ENCODE measurements at places on chromosomes 2 and 18. TPM values are rescaled to one million over a fixed set of nuclear protein-coding genes. Genes with fewer than 3 reads are reported as not detected.

Gene DNAH7
- total RNA-seq, result 0.14 TPM

DNA sequence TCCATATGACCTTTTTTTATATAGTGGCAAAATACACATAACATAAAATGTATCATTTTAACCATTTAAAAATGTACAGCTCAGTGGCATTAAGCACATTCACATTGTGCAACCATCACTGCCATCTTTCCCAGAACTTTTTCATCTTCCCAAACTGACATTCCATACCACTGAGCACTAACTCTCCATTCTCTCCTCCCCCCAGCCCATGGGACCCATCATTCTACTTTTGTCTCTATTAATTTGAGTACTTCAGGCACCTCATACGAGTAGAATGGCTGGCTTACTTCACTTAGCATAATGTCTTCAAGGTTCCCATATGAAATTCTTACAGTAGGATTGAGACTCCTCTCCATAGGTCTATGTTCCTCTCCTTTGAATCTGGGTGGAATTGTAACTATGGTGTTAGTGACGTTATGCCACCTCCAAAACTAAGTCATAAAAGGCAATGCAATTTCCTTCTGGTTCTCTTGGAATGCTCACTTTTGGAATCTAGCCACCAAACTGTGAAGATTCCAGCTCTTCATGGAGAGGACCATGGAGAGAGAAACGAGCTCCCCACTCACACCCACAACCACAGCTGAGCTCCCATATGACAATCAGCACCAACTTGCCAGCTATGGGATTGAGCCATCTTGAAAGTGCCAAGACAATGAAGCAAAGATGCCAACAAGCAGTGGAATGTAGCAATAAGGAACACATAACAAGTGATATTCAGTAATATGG lies 9.8 kb upstream of the DNAJC27 start:
- H3K4me3 ChIP-seq, result no peak overlapping the region
- no peaks in the 10 kb centered on the region for H3K4me1 ChIP-seq
- no peaks in the 10 kb centered on the region for H3K36me3 ChIP-seq
- no peak overlapping the region for H3K27ac ChIP-seq
- DNase-seq, result no peak

- H3K27ac ChIP-seq, result no peak overlapping the region
- no peak overlapping the region for H3K4me3 ChIP-seq
- H3K4me1 ChIP-seq, result no peaks in the 10 kb centered on the region
- no peaks in the 10 kb centered on the region for H3K36me3 ChIP-seq
Observed at GRCh38 chr2:69134306-69134945, 121.4 kb downstream of the ANTXR1 start.

Gene ANTXR1
- total RNA-seq, result not detected

GRCh38 chr18:24436939-24437338 lies 10.5 kb downstream of the IMPACT start:
- H3K36me3 ChIP-seq, result peaks cover 36% of the 10 kb centered on the region
- H3K27ac ChIP-seq, result no peak overlapping the region
- H3K4me3 ChIP-seq, result no peak overlapping the region
- no peaks in the 10 kb centered on the region for H3K4me1 ChIP-seq
- no peak for DNase-seq
- H3K27me3 ChIP-seq, result no peaks in the 10 kb centered on the region

- no peaks in the 10 kb centered on the region for H3K36me3 ChIP-seq
- peaks cover 10% of the 10 kb centered on the region for H3K4me1 ChIP-seq
- H3K4me3 ChIP-seq, result peak overlapping the region; percentile 55
- H3K27me3 ChIP-seq, result no peaks in the 10 kb centered on the region
- no peak overlapping the region for H3K27ac ChIP-seq
- DNase-seq, result peak; percentile 57
Observed at GRCh38 chr2:129877795-129878775, 101.4 kb upstream of the RAB6C start.

- H3K27me3 ChIP-seq, result no peaks in the 10 kb centered on the region
- H3K4me3 ChIP-seq, result no peak overlapping the region
- H3K4me1 ChIP-seq, result no peaks in the 10 kb centered on the region
- H3K36me3 ChIP-seq, result no peaks in the 10 kb centered on the region
Observed at GRCh38 chr2:128593879-128594650, 275.4 kb upstream of the HS6ST1 start.

DNA sequence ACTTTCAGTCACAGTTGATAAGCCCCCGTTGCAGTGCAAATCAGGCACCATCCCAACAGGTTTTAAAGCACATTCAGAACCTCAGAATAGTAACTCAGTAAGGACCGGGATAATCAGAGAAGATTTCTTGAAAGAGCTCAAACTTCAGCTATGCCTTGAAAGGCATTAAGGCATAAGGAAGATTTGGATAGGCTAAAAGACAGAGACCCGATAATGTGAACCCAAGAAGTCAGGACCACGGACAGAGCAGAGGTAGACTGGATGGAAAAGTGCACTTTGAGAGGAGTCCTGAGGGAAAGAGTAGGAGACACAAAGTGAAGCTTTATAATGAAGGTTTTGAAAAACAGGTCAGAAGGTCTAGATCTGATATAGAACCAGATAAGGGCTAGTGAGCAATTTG lies 36.9 kb upstream of the KLF7 start:
- H3K4me1 ChIP-seq, result peaks cover 3% of the 10 kb centered on the region
- H3K27me3 ChIP-seq, result no peaks in the 10 kb centered on the region
- H3K36me3 ChIP-seq, result 0 out of 2 replicates have a peak, but pooled peaks cover 1% of the 10 kb centered on the region
- DNase-seq, result peak; percentile 55
- H3K4me3 ChIP-seq, result no peak overlapping the region
- H3K27ac ChIP-seq, result no peak overlapping the region

- H3K27ac ChIP-seq, result no peak overlapping the region
- no peak for DNase-seq
- no peaks in the 10 kb centered on the region for H3K27me3 ChIP-seq
- no peaks in the 10 kb centered on the region for H3K36me3 ChIP-seq
Observed at GRCh38 chr2:42834161-42834560, 41.8 kb upstream of the HAAO start.

- H3K4me1 ChIP-seq, result no peaks in the 10 kb centered on the region
- no peak for DNase-seq
- no peak overlapping the region for H3K4me3 ChIP-seq
Observed at GRCh38 chr2:179051250-179051649, 1.3 kb upstream of the CCDC141 start.

DNA sequence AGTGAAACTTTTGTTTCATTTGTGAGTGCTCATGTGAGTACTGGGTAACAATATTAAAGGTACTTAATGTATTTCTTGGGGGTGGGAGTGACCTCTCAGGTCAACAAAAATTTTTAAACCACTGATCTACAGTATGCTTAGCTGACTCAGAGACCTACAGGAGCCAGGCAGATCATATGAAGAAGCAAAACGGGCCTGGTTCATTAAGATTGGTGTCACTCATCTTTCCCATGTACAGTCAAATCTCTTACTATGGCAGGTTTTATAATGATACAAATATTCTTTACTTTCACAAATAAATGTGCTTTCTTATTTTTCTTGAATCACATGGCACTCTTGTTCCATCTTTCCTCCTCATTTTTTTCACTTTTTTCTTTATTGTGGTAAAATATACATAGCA lies 7.7 kb upstream of the TMSB10 start:
- peak overlapping the region; percentile 56 for H3K27ac ChIP-seq
- H3K36me3 ChIP-seq, result no peaks in the 10 kb centered on the region
- no peak for DNase-seq
- H3K27me3 ChIP-seq, result no peaks in the 10 kb centered on the region
- peaks cover 32% of the 10 kb centered on the region for H3K4me1 ChIP-seq

Gene INHBB
- total RNA-seq, result not detected

GRCh38 chr18:74530584-74530862 lies 3.8 kb upstream of the CNDP1 start:
- no peaks in the 10 kb centered on the region for H3K27me3 ChIP-seq
- no peak for DNase-seq
- H3K27ac ChIP-seq, result no peak overlapping the region
- peaks cover 9% of the 10 kb centered on the region for H3K4me1 ChIP-seq
- H3K4me3 ChIP-seq, result no peak overlapping the region

GRCh38 chr2:97932975-97933662 lies 62.6 kb downstream of the TMEM131 start:
- H3K36me3 ChIP-seq, result no peaks in the 10 kb centered on the region
- peaks cover 3% of the 10 kb centered on the region for H3K27me3 ChIP-seq
- no peak overlapping the region for H3K4me3 ChIP-seq
- no peak overlapping the region for H3K27ac ChIP-seq
- no peak for DNase-seq

Gene DNER
- not detected for total RNA-seq

Gene OSR1
- total RNA-seq, result not detected

DNA sequence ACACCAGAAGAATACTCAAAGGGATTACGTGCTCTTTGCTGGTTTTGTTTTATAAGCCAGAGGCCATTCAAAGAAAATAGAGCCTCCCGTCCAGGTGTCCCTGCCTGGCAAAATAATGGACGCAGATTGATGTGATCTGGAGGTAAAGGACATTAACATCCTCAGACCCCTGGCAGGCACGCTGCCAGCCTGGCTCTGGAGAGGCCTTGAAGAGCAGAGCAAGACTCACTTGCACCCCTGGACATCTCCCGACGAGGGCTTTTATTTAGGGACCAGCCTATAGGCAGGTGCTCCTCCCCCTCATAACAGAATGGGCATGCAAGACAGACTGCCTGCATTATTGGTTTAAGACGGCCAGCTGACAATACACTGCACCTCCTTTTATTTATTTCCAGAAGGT lies 291.3 kb downstream of the BCL11A start:
- no peaks in the 10 kb centered on the region for H3K36me3 ChIP-seq
- no peak overlapping the region for H3K27ac ChIP-seq
- no peak for DNase-seq
- H3K4me3 ChIP-seq, result no peak overlapping the region
- H3K27me3 ChIP-seq, result no peaks in the 10 kb centered on the region

DNA sequence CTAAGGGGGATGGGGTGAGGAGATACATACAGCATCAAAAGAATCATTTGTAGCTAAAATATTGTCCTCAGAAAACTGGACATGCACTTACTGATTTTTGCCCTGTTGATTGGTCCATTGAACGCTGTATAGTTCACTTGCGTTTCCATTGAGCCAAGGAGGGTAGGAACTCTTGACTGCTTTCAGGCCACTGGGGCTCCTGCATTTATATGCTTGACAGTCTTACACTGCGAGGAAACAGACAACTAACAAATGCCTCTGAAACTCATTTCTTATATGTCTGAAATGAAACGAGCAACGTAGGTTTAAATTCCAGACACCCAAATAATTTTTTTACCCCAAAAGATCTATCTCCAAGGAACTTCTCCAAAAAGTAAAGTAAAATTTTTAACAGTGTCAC lies 42.1 kb downstream of the ARL5A start:
- no peak for DNase-seq
- no peaks in the 10 kb centered on the region for H3K27me3 ChIP-seq
- H3K4me3 ChIP-seq, result no peak overlapping the region
- peaks cover 10% of the 10 kb centered on the region for H3K36me3 ChIP-seq
- no peaks in the 10 kb centered on the region for H3K4me1 ChIP-seq

- DNase-seq, result no peak
- no peak overlapping the region for H3K27ac ChIP-seq
- H3K4me3 ChIP-seq, result no peak overlapping the region
- no peaks in the 10 kb centered on the region for H3K27me3 ChIP-seq
- H3K36me3 ChIP-seq, result no peaks in the 10 kb centered on the region
Observed at GRCh38 chr18:9712611-9713010, 4.5 kb downstream of the RAB31 start.

Gene SLC16A14
- total RNA-seq, result 0.29 TPM

- no peak for DNase-seq
- no peak overlapping the region for H3K4me3 ChIP-seq
- no peaks in the 10 kb centered on the region for H3K27me3 ChIP-seq
Observed at GRCh38 chr18:44725300-44726058, 44.8 kb downstream of the SETBP1 start.

DNA sequence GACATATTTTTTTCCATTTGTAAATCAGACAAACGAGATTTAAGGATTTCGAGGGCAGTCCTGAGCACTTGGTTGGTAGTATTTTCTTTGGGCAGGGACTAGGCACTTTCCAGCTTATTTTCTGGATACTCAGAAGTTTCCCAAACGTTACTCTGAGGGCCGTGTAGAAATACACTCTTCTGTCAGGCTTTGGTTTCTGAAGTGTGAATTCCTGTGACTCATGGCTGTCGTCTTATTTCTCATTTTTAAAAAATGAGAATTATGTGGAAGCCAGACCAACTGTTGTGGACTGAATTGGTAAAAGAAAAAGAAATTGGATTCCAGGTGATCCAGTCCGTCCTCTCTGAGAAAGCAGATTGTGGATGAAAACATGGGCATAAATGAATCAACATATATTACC lies 658.6 kb upstream of the FANCL start:
- no peak overlapping the region for H3K4me3 ChIP-seq
- H3K27me3 ChIP-seq, result no peaks in the 10 kb centered on the region
- H3K4me1 ChIP-seq, result no peaks in the 10 kb centered on the region
- DNase-seq, result no peak
- no peaks in the 10 kb centered on the region for H3K36me3 ChIP-seq

Gene ST8SIA5
- 0.25 TPM for total RNA-seq

DNA sequence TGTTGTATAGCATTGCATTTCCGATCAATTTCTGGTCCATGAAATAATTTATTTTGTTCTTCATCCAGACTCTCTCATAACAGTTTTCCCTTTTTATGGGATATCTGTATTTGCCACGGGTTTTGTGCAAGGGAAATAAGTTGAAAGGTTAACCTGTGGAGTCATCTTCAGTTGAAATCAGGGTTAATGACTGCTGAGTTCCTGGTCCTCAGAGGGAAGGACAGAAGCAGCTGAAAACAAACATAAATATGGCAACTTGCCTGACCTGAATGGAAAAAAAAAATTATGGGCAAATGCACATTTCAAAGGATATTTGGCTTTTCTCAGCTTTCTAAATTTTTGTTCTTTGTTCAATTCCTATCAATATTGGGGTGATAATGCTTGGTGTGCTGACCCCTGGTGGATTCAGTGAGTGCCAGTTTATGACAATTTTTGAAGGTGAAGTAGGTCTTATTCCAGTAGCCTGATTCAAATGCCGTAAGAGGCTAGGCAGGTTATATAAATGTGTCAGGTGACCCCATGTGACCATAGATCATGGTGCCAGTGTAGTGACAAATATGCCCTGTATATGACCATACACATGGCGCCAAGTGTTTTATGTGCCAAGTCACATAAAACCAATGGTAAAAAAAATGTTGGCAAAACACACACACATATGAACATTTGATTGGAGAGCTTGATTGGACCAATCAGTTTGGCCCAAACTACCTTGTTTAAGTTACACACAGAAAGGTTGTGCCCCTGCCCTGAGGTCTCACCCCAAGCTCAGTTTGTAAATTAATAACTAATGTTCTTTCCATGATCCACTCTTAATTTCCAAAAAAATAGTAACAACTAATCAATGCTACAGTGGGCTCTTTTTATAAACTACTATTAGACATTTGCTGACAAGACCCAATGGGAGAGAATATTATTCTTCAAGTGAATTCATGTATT lies 47.6 kb upstream of the FAM124B start:
- no peaks in the 10 kb centered on the region for H3K27me3 ChIP-seq
- no peak overlapping the region for H3K4me3 ChIP-seq
- H3K36me3 ChIP-seq, result no peaks in the 10 kb centered on the region
- DNase-seq, result peak; percentile 66

Data from Karpas-422 (cell line).